ENCODE measurements at places on chromosomes 6 and 20.
A peak's percentile ranks its signal among the peaks of the same experiment; 100 is the strongest.

- H3K4me1 ChIP-seq: no peaks in the 10 kb centered on the region
- no peak overlapping the region for H3K27ac ChIP-seq
- H3K4me3 ChIP-seq: no peak overlapping the region
- H3K36me3 ChIP-seq: no peaks in the 10 kb centered on the region
- peaks cover 10% of the 10 kb centered on the region for H3K27me3 ChIP-seq
These were observed 15.7 kb downstream of the SLC22A1 start for GRCh38 chr6:160137130-160137988.

DNA sequence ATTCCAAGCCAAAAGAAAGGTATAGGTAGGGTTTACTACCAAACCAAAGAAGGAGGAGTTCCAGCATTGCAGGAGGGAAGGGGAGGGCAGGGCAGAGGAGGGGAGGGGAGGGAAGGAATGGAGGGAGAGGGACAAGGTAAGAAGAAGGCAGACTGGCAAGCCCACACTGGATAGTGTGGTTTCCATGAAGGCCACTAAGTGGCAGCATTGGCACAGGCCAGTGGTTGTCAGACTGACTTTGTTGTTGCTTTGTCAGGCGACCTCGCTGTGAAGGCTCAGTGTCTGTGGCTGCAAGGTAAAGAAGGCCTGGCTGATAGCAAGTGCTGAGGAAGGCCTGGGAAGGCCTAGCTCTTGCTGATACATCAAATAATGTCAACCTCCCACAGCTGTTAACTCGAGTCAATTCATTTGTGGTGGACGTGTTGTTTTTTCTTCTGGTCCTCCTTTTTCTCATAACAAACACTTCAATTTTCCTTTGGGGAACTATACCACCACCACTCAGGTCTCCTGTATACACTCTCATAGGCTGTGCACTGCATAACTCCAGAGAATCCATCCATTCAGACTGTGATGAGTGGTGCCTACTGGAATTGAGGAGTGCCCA lies 7.7 kb upstream of the ZNF334 start:
- peak; percentile 63 for DNase-seq
- H3K4me3 ChIP-seq: no peak overlapping the region
- H3K27me3 ChIP-seq: peaks cover 1% of the 10 kb centered on the region
- no peaks in the 10 kb centered on the region for H3K4me1 ChIP-seq

DNA sequence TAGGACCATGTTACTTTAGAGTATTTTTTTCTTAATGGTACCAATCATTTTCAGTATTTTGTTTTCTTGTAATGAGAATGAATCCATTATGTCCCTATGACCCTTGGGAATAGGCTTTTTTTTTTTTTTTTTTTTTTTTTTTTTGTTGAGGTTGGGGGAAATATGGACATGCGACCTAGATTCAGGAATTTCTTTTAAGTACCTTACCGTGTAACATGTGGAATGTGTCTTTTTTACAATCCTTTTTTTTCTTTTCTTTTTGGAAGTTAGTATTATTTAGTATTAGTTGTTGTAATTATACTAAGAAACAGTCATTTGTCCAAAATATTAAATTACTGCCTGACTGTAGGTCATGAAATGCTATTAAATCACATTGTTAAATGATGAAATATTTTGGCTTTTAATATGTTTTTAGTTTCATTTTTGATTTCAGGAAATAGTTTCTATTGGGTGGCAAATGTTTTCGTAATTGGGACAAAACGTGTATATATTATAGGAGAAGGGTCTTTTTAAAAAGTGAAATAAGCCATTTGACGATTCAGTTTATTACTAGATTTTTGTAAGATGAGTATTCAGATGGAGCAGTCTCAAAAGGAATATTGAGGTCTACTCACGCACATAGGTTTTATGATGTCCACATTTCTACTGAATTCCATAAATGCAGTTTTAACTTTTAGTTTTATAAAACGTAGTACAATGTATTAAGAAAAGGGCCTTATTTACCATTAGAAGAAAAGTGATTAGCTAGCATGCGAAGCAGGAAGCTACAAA lies 4.9 kb downstream of the ARID1B start:
- H3K4me1 ChIP-seq: peaks cover 36% of the 10 kb centered on the region
- H3K27ac ChIP-seq: peak overlapping the region; percentile 80
- H3K4me3 ChIP-seq: peak overlapping the region; percentile 98
- DNase-seq: no peak
- H3K36me3 ChIP-seq: peaks cover 6% of the 10 kb centered on the region
- H3K27me3 ChIP-seq: peaks cover 14% of the 10 kb centered on the region

DNA sequence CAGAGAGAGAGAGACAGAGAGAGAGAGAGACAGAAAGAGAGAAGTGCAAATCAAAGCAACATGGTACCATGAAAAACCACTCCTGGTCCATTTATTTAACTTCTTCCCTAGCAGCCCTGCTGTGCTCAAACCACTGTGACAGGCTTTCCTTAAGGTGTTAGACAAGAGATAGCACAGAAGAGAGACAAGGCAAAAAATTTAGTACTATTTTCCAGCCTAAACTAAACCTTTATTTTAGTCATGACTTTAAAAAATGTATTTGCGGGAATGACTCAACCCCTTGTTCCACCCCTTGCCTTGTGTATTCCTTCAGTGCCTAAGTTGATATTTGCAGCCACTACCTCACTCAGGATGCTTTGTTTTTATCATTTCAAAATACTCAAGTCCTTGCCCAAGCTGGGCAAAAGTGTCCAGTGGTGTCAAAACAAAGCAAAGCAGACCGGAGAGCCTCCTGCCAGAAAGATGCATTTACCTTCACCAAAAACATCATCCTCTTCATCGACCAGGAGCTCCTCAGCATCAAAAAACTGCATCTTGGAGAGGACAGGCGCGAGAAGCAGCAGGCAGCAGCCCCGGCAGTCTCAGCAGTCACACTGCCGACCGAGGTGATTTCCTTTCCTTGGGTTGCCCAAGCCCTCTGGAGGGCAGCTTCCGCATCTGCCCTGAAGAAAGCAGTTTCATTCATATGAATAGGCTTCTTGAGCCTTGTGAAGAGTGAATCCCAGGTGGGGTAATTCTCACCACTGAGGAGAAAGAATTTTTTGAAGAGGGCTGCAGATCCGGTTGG lies at the start of gene RIPOR2:
Gene RIPOR2 (minus strand): TSS at position 595 of the 787 bp plus-strand sequence. CDS start 62 bp downstream, at position 533.
- H3K27me3 ChIP-seq: peaks cover 2% of the 10 kb centered on the region
- peak; percentile 52 for DNase-seq
- no peak within 1 kb of the TSS for H3K27ac ChIP-seq
- H3K4me1 ChIP-seq: peaks cover 18% of the 10 kb centered on the region
- no peaks in the 10 kb centered on the region for H3K36me3 ChIP-seq

DNA sequence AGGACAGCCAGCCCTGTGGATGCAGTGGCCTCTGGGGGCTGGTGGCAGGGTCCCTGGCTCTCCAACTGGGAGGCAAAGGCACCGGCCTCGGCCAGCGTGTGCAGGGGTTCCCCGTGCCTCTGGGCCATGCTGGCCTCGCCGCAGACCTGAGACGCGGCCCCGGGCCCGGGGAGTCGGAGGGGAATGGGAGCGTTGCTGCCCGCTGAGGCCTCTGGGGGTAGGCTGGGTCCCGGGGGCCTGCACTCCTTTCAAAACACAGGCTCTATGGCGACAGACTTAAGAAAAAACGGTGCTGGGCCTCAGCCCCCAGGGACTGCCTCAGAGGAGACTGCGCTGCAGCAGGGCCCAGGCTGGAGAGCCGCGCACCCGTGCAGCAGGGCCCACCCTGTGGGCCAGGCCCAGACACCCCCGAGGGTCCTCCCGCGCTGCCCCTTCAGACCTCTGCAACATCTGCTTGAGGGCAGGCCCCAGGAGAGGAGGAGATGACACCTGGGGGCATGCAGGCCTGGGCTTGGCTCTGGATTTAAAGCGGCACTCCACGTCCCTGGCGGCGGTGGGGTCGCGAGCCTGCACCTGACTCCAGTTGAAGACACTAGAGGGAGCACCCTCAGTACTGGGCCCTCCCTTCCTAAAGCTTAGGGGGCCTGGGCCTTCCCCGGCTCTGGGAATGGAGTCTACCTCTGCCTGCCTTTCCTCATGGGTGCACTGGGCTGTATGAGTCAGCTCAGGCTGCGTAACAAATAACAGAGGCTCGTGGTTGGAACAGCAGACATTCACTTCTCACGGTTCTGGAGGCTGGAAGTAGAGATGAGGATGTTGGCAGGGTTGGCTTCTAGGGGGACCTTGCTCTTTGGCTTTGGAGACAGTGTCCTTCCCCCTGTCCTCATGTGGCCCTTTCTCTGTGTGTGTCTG lies 117.4 kb upstream of the RPS6KA2 start:
- H3K4me1 ChIP-seq: peaks cover 8% of the 10 kb centered on the region
- peaks cover 4% of the 10 kb centered on the region for H3K27me3 ChIP-seq
- H3K4me3 ChIP-seq: no peak overlapping the region
